Smooth muscle cell of the brain vasculature (primary cell): ENCODE measurements at places on chromosomes 4 and X.

DNA sequence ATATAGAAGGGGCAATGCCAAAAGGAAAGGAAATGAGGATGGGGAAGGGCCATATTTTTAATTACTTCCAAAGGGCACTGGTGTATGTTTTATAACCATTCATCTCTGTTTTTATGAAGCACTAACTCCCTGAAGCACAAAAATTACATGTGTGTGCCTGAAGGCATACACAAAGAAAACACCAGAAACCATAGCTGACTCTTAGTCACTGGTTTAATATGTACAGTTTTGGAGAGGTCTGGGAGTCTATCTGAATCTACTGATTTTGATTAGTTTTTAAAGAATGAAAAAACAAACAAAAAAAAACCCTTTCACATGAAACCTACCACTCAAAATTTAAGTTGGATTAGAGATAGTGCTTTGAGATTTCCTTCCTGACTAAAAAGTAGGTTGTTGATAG is 438.7 kb downstream of the RPA4 start:
- no peak for DNase-seq

GRCh38 chrX:45506149-45506730 is 305.6 kb upstream of the DIPK2B start:
- DNase-seq = no peak

DNA sequence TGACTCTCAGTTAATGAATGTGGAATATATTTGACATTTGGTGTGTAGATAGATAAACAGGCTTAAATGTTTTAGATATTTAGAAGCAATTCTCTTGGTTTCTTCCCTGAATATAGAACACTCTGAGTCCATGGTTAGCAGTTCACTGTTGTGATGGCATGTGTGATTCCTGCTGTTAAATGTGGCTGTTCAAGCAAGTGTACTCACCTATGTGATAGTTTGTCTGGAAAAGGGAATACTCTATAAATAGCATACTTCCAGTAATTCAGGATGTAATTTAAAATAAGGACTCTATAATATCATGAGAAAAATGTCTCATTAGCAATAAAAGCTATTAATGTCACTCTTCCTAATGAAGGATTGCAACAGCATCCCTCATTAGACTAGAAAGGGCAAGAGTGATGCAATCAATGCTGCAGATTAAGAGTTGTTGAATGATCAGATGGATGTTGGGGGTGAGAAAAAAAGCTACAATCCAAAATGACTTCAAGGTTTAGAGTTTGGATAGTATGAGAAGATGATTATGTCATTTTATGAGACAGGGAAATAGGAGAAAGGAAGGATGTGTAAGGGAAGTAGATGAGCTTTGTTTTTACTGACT is 201.8 kb upstream of the WDFY3 start:
- no peak for DNase-seq

DNA sequence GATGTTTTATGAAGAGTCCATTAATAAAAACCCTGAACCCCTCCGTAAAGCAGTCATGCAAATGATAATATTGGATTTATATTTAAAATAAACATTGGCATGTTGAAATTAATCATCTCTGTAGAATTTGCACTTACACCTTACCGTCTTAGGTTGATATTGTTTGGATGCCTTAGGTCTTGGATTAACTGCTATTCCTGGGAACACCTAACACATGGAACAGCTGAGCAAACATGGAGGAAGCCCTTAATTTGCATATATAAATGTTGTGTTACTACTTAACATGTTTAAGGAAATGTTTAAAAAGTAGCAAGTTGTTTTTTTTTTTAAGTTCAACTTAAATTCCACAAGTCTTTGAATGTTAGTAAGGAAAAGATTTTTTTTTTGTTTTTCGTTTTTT is 62.5 kb downstream of the NSD2 start:
- no peak for DNase-seq

- DNase-seq = no peak
Measured at GRCh38 chrX:31320740-31321139, 248.9 kb upstream of the FTHL17 start.

DNA sequence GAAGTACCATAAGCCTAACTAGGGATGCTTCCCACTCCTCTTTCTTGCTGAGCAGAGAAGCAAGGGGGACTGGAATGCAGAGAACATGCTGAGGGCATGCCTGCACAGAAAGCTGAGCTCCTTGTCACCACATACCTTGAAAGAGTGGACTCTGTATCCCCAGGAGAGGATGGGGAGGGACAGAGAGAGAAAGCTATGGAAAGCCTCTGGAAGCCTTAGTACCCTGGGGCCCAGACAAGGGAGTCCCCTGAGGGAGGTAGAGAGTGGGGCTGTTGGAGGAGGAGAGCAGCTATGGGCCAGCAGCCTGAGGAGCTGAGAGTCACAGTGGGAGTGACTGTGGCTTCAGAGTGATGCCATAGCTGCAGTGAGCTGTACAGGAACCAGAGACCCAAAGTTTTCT is 77.9 kb downstream of the RTL9 start:
- DNase-seq = no peak

DNA sequence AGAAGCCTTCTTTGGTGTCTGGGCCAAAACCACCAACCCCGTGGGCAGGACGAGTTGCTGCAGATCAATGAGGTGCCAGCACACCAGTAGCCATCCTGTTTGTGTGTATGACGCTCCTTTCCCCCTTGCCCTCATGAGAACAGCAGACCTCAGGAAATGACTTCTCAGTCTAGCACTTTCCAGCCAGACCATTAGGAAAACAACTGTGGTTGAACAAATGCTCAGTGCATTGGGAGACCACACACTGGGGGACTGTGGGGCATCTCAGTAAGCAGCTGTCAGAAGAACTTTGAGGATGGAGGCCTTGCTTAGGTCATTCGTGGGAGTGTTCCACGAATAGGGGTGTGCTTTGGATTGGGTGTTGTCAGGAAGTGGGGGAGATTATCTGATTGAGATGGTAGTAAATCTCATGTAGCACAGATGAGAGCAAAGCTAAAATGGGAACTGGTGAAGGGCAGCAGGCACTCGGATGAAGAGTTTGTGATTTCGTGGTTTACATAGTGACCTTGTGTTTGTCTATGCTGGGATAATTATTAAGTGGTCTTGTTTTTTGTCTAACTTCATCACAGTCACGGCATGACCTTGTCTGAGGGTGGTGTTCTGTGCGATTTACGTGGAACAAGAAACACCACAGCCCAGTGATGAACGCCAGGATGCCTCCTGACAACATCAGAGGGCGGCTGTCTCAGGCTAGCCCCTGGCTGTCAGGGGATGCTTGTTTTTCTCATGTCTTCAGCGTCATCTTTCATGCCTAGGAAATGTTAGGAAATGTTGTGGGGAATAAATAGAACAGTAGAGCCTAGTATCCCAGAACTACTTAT is 70.1 kb downstream of the USP46 start:
- peak; percentile 83 for DNase-seq

DNA sequence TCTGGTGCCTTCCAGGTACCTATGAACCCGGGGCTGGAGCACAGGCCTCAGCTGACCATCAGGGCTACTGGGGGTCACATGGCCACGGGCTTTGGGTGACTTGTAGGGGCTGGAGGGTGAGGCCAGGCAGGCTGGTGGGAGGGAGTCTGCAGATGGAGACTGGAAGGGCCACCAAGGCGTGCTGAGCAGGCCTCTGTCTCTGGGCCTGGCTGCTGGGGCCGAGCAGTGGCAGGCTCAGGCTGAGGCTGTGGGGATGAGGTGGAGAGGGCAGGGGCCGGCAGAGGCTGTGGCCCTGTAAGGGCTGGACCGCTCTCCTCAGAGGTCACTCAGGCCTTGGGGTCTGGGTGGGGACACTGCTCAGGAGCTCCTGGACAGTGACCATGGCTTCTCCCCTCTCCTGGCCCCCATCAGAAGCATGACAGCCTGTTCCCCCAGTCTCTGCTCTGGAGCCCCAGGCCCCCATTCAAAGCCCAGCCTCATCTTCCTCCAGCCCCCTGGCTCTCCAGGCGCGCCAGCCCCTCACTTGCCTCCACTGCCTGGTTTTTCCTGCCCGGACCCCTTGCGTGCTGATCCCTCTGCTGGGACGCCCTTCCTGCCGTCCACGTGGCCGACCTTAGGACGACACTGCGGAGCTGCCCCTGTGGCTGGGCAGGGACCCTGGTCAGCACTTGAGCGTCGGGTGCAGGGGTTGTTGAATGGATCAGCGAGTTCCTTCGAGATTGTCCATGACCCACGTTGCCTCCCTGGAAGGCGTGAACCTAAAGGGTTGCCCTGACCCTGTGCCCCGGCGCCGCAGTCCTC is 11.1 kb upstream of the NAT8L start:
- no peak for DNase-seq

DNA sequence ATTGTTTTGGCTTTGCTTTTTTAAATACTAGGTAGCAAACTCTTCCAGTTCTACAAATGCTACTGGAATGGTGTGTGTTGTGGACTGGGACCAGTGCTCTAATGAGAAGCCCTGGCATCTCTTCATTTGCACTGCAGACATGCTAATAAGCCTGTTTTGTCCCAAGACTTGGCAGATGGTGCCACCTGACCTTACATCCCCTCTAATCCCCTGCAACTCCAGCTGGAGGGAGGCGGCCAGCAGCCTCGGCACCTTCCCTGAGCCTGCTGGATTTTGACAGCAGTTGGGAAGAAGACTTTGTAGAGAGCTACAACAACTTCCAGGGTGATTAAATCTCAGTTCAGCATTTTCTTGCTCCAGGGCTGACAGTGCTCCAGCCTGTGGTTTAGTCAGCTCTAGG is 200.0 kb downstream of the DCLK2 start:
- DNase-seq = no peak

- DNase-seq = no peak
Measured at GRCh38 chr4:78121338-78121904, 64.3 kb downstream of the FRAS1 start.

DNA sequence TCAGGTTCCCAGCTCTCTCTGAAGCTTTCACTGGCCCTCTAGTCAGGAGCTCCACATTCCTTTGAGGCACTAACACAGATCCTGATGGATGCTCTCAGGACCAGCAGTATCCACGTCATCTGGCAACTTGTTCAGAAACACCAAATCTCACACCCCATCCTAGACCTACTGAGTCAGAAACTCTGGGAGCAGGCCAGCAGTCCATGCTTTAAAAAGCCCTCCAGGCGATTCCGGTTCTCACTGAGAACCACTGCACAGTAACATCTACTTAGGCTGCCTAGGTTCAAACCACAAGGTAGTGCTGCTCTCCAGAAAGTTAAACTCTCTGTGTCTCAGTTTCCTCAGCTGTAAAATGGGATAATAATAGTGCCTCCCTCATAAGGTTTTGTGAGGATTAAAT is 55.3 kb downstream of the CCDC158 start:
- DNase-seq = no peak

DNA sequence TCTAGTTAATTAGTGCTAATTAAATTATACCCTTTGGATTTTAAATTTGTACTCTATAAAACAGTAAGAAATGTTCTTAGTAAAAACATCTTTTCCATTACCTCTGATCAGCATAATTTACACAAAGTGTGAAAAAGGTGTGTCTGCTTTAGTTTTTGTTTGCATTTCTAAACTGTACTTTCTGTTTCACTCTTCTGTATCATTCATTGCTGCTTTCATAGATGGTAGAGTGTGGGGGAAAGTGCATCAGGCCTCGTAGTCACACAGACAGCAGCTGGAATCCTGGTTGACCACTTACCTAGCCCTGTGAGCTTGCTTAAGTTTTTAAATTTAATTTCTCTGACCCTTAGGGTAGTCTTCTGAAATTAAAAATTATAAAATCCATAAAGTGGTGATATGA is 275.4 kb upstream of the PITX2 start:
- DNase-seq = no peak

DNA sequence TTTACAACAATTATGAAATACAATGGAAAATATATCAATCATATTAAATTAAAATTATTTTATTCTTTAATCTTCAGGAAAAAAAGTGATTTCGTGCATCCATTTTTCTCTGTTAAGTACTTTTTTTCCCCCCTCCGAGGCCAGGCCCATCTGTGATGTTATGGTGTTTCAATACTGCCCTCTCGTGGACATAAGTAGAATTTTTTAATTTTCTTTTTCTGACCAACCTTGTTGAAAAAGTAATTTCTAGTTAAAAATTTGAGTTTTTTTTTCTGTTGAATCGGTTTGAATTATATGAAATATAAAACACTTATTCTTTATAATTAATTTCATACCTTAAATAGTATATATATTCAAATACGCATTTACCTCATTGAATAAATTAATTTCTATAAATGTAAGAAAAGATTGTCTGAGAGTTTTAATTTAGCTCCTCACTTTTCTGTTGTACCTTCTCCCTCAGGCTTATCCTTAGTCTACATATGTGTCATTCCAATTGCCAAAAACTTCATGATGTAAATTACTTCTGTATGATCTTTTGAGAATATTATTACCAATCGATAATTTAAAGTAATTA is 175.8 kb upstream of the TECRL start:
- DNase-seq = no peak

GRCh38 chr4:90171491-90171890 is 44.3 kb downstream of the CCSER1 start:
- no peak for DNase-seq

GRCh38 chrX:67779099-67779498 is 235.3 kb downstream of the AR start:
- no peak for DNase-seq

GRCh38 chr4:147054228-147054872 is 108.7 kb upstream of the TTC29 start:
- no peak for DNase-seq

GRCh38 chrX:119055687-119056086 is 17.1 kb upstream of the CT47C1 start:
- DNase-seq = no peak

- peak; percentile 96 for DNase-seq
Measured at GRCh38 chr4:73776321-73776729, 36.0 kb downstream of the CXCL8 start.

DNA sequence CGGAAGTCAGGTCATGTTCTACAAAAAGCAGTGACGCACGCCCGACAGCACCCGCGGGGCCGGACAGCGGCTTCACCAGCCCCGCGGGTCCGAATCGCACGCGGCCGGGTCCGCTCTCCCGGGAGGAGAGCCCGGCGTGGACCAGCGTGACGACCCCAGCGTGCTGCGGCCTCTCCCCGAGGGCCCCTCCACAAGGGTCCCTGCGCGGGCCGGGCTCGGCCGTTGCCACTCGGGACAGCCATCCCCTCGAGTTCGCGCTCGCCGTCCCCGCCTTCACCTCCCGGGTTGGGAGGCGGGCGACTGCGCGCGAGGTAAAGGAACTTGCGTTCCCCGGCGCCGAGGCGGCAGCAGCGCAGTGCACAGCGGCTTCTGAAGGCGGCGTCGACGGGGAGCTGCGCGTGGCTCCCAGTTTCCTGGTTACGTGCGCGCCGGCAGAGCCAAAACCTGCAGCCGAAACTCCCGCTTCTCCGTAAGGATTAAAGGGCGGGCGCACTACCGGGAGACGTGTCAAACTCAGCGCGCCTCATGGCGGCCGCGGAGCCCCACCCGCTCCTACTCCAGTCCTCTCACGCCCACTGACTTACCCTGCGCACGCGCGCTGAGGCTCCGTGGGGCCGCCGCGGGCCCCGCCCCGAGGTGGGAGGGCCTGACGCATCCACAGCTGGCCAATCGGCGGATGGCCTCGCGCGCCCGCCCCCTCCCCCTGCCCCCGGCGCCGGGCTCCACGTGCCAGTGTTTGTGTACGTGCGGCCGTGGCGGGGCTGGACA is 416 bp upstream of the LRP2BP start:
- peak; percentile 89 for DNase-seq

GRCh38 chrX:1743663-1744062 is 128.8 kb downstream of the ASMT start:
- no peak for DNase-seq
